Right atrium auricular region (tissue), 2 donors: ENCODE measurements at places on chromosomes 13 and 19.

GRCh38 chr19:9407827-9408226, 27.5 kb downstream of the ZNF266 start:
- no peak for DNase-seq

- no peak for DNase-seq
Observed at GRCh38 chr13:46334035-46334822, 52.8 kb downstream of the RUBCNL start.

- no peak for DNase-seq
Observed at GRCh38 chr19:54158812-54159351, 639 bp downstream of the LENG1 start.

GRCh38 chr19:16473875-16474392, 2.2 kb upstream of the EPS15L1 start:
- DNase-seq: no peak

DNA sequence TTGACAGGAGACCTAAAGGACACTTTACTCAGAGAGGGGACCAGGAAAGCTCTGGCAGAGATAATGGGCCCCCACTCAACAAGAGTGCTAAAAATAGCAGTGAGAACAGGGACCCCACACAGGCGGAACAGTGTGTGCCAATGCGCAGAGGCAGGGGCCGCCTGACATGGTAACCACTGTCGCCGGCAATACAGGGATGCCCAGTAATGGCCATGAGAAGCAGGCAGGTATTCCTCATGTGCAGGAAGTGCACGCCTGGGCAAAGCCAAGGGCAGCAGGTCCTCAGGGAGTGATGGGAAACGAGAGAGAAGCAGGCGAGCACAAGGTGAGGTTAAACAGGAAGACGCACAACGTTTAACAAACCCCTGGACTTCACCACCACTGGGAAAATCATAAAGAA, 757.1 kb downstream of the LIG4 start:
- no peak for DNase-seq

- no peak for DNase-seq
Observed at GRCh38 chr13:29861694-29862110, 11.3 kb upstream of the UBL3 start.

DNA sequence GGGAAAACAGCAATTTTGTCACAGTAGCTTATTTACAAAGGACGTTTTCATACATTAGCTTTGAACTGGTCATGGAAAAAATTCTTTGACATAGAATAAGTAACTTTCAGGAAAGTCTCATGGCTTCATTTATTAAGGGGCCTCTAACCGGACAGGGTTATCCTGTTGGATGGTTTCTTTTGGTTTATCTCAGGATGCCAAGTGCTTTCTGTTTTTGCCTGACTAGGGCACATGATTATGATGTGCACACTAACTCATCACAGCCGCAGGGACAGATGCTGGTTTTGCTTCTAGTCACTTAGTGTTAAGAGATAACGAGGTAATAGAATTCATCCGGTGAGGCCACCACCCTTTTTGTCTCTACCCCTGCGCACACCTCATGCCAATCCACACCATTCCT, 53.0 kb downstream of the TGDS start:
- DNase-seq: no peak

GRCh38 chr13:98976941-98977340, 923 bp downstream of the DOCK9 start:
- no peak for DNase-seq

GRCh38 chr13:51912091-51912490, 50.3 kb downstream of the CCDC70 start:
- no peak for DNase-seq

- no peak for DNase-seq
Observed at GRCh38 chr19:44891016-44891882, at the start of gene TOMM40. TOMM40 (plus strand) TSS chr19:44891254; CDS start chr19:44891416, 162 bp downstream.

- no peak for DNase-seq
Observed at GRCh38 chr13:64639206-64639605, 2590.9 kb downstream of the PCDH9 start.

- peak; percentile 68 for DNase-seq
Observed at GRCh38 chr19:53333066-53333462, 485 bp upstream of the ZNF845 start.

DNA sequence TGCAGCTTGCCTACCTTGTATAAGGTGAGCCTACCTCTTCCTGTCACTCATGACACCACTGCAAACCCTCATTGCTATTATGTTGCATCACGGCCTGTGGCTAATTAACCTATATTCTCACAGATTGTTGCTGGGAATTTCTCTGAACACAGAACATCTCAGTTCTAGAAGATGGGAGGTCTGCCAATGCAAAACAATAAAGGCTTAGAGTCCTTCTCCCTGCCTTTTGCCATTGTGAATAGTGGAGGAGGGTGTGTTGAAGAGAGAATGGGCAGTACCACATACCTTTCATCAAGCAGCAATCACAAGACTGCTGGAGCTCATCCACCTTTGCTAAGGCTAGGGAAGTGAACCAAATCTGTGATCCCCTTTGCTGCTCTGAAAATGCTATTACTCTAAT, 34.4 kb downstream of the WDFY2 start:
- DNase-seq: no peak

DNA sequence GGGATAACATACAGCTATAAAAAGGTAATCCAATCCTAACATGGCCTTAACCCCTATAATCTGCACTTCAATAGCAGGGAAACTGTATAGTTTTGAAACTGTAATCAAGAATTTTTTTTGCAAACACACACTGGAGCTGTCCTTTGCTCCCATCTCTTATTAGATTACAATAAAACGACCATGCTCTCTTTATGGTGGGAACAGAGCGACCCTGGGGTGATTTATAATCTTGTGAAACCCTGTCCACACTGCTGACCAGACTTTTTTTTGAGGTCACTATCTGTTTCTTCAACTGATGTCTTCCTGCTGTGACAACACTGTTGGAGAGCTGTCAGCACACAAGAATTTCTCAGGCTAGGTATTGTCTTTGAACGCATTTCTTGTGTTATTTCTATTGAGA, 35.3 kb downstream of the DACH1 start:
- no peak for DNase-seq

- no peak for DNase-seq
Observed at GRCh38 chr13:105863300-105863920, 672.1 kb downstream of the EFNB2 start.

GRCh38 chr19:8208119-8208921, 850 bp upstream of the CERS4 start:
- no peak for DNase-seq

DNA sequence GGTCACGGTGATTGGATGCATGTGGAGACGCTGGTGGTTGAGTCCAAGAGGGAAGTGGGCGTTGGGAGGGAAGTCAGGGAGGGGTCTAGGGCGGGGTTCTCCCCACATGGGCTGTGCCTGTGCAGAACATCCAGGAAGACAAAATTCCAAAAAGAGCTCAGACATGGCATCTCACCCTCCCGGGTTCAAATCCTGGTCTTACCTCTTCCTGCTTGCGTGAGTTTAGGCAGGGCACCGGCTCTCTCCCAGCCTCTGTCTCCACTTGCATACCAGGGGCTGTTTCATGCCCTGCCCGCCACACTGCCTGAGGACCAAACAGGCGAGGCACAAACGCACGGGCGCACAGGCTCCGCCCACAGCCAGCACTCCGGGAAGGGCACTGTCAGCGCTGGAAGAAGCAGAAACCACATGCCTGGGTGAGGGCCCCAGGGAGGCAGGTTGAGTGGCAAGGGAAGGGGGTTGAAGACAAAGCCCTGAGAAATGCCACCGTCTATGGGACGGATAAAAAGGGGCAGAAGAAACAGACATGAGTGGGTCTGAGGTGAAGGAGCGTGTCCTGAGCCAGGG, 123.6 kb upstream of the SOX1 start:
- DNase-seq: peak; percentile 32

DNA sequence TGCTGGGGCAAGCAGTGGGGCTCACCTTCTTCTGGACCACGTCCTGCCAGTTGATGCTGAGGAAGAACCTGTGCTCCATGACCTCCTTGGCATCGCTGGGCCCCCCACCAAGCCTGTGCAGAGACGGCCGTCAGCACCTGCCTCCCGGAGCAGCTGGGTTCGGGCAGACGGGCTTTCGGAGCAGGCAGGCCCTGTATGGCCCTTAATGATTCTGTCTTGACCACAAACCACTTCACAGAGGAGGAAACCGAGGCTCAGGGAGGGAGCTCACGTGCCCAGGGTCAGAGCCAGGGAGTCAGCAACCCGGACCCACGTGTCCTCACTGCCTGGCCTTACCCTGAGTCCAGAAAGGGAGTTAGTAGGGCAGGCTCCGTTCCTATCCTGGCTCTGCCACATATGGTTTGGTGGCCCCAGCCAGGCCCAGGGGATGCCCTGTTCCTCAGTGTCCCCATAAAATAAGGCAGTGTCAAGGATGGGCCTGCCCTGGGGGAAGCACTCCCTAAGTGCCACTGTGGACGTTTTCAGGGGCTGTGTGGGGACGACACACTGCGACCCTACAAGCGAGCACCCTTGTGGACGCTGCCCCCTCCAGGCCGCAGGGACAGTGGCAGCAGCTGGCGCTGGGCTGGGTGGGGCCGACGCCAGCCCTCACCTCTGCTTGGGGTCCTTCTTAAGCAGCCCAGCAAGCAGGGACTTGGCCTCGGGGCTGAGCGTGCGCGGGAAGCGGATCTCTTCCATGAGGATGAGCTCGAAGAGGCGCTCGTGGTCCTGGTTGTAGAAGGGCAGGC, 8.9 kb upstream of the CCNP start:
- no peak for DNase-seq

GRCh38 chr19:50432221-50433028, at the start of gene MYBPC2:
MYBPC2 (plus strand) TSS chr19:50432892; CDS start chr19:50432954, 62 bp downstream.
- DNase-seq: no peak

GRCh38 chr19:3723883-3724282, 15.7 kb downstream of the TJP3 start:
- DNase-seq: no peak

DNA sequence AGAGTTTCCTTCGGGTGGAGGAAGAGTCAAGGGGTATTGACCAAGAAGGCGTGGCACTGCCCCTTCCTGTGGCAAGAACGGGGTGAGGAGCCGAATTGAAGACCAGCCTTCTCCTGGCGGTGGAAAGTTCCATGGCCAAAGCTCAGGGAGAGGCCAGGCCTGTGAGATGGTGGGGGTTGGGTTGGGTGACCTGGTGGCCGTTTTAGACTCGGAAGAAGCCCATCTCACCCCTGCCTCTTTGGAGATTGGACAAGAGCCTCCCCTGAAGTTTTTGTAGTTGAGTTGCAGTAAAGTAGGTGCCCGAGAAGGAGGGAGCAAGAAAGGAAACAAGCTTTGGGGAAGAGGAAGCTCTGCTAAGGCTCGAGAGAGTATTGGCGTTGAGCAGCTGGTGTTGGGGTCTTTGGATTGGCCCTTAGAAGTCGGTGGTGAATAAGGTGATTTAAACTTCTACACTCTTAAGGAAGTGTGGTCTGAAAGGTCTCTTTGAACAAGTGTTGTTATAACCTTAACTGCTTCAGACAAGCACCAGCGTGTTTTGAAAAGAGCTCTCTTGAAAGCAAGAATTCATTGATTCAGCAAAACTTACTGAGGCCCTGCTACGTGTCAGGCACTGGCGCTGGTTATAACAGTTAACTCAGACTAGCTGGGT, 964 bp downstream of the SPINT2 start:
- DNase-seq: no peak

- DNase-seq: no peak
Observed at GRCh38 chr19:49814010-49814409, 918 bp upstream of the FUZ start.

- no peak for DNase-seq
Observed at GRCh38 chr19:5484398-5485285, 29.4 kb downstream of the ZNRF4 start.

- DNase-seq: no peak
Observed at GRCh38 chr13:30314562-30314961, 7.2 kb upstream of the KATNAL1 start.

DNA sequence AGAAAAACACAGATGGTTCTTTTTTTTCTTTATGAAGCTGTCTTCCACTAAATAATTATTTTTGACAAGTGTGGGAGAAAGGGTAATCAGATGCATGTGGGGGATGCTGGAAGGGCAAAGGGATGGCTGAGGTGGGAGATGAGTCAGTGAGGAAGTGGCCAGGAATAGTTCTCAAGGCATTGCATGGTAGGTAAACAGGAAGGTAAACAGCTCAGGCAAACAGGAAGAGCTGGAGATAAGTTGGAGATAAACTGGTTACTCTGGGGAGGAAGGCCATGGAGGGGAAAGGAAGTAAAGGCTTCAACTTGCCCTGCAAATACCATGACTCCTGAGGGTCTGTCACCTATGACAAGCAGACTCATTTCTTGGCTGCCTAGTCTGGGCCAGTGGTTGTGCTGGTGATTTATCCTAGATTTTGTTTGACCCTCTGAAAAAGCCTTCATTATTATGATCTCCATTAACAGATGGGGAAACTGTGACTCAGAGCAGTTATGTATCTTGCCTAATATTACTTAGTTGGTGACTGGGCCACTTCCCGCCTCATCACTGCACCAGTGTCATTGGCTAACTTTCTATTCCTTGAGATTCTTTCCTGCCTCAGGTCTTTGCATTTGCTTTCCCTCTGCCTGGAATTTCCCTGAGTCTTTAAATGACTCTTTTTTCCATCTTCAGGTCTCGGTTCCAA, 17.1 kb downstream of the ACTL9 start:
- DNase-seq: no peak

GRCh38 chr13:76522083-76522755, 364.0 kb downstream of the KCTD12 start:
- no peak for DNase-seq

- DNase-seq: no peak
Observed at GRCh38 chr19:1947651-1948209, 6.8 kb downstream of the CSNK1G2 start.

GRCh38 chr13:111027458-111028439, 87.4 kb upstream of the ARHGEF7 start:
- no peak for DNase-seq

DNA sequence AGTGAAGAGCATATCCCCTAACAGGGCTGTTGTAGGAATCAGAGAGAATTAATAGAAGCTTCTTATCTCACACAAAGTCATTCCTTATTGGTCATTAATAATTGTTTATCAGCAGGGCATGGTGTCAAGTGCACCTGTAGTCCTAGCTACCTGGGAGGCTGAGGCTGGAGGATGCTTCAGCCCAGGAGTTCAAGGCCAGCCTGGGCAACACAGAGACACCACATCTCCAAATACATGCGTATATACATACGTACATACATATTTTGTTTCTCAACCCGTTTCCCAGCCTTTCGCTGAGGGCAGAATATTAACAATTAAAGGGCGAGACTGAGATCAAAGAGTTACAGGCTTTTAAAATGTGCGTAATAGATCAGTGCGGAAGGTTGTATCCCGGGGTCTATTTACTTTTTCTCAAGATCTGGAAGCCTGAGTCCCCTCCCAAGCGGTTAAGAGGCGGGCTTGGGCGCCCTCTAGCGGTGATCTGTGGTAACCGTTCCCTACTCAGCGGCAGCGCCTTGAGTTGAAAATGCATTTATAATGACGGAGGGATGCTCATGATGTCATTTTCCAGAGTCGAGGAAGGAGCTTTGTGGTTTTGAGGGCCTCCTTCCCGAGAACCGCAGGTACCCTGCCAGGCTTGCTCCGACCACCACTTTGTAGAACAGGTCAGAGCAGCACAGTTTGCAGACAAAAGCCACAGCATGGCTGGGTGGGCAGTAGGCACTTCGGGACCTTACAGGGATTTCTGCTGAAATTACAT, 169.6 kb upstream of the GPR12 start:
- DNase-seq: peak; percentile 66

GRCh38 chr13:50393628-50394027, 378.4 kb downstream of the KCNRG start:
- no peak for DNase-seq
